Activated T-cell treated with anti-CD3 and anti-CD28 coated beads, Interleukin-2, amount 50 U/mL, for 72 hours (primary cell): ENCODE measurements at places on chromosomes 5 and 9. TPM values are rescaled to one million over a fixed set of nuclear protein-coding genes. Genes with fewer than 3 reads are reported as not detected.
A peak's percentile ranks its signal among the peaks of the same experiment; 100 is the strongest.

GRCh38 chr9:81305561-81306182, 383.7 kb downstream of the TLE1 start:
- no peak for DNase-seq
- no peaks in the 10 kb centered on the region for H3K36me3 ChIP-seq
- no peak overlapping the region for H3K4me3 ChIP-seq
- no peaks in the 10 kb centered on the region for H3K4me1 ChIP-seq
- H3K27me3 ChIP-seq: no peaks in the 10 kb centered on the region

- H3K36me3 ChIP-seq: no peaks in the 10 kb centered on the region
- no peaks in the 10 kb centered on the region for H3K4me1 ChIP-seq
- no peak overlapping the region for H3K4me3 ChIP-seq
- DNase-seq: no peak
- H3K27ac ChIP-seq: no peak overlapping the region
- peaks cover 43% of the 10 kb centered on the region for H3K27me3 ChIP-seq
Observed at GRCh38 chr5:38871790-38872551, 26.2 kb downstream of the OSMR start.

DNA sequence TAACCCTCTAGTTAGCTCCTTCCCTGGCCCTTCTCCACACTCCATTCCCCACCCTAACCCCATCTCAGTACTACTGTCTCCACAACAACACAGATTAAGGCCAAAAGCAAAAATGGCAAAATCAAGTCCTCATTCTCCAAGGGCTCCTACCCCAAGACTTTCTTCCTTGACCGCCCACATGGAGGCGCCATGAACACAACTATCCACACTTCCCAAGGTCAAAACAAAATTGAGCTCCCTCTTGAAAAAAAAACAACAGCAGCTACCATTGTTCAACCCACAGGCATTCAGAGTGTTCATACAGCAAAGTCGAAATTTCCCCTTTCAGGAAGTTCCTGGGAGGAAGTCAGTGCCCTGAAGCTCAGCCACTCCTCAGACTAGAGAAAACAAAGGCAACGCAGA, 54.4 kb downstream of the GNAQ start:
- peak overlapping the region; percentile 69 for H3K4me3 ChIP-seq
- peak overlapping the region; percentile 7 for H3K27ac ChIP-seq
- no peaks in the 10 kb centered on the region for H3K27me3 ChIP-seq
- peaks cover 54% of the 10 kb centered on the region for H3K4me1 ChIP-seq
- no peaks in the 10 kb centered on the region for H3K36me3 ChIP-seq

DNA sequence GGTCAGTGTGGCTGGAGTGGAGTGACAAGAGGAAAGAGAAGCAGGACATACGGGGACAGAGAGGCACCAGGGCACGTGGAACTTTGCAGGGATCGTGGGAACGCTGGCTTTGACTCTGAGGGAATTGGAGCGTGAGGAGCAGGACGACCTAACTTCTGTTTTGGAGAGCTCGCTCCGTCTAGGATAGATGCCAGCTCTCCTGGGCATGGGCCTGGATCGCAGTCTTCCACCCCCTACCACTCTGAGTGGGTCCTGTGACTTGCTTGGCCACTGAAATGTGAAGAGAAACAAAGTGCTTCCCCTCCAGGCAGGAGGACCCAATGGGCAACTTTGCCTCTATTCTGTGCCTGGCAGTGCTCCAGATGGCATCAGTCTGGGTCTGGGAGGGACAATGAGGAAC, 8.7 kb upstream of the SH3PXD2B start:
- no peak for DNase-seq
- H3K27me3 ChIP-seq: no peaks in the 10 kb centered on the region
- H3K27ac ChIP-seq: no peak overlapping the region
- H3K36me3 ChIP-seq: no peaks in the 10 kb centered on the region
- peaks cover 13% of the 10 kb centered on the region for H3K4me1 ChIP-seq

PCDHA1 gene
- not detected for total RNA-seq

PCDHA10 gene
- total RNA-seq: not detected
